Psoas muscle (tissue), 8 donors: ENCODE measurements at places on chromosomes 1 and 21.

GRCh38 chr1:53486395-53487026, 27.3 kb downstream of the DMRTB1 start:
- DNase-seq = no peak

GRCh38 chr1:1778663-1779319, 521 bp upstream of the NADK start:
- DNase-seq = peak; percentile 85

DNA sequence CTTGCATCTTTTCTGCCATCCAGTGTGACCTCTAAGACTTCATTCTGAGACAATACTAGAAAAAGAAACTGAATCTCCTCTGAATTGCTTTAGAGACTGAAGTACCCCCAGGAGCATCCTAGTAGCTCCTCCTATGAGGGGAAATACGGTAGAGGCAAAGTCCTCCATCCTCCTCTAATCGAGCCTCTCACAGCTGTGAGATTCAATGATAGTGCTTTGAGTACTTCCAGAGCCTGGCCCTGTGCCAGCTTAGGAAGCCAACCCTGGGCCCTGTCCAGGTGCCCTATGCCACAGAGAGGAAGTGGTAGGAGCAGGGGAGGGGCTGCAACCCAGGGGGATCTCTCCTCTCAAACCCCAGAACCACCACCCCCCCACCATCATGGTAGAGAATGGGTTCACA, 10.7 kb downstream of the RORC start:
- DNase-seq = peak; percentile 33

- DNase-seq = no peak
Observed at GRCh38 chr21:34520764-34521508, 8.9 kb upstream of the KCNE1 start.

DNA sequence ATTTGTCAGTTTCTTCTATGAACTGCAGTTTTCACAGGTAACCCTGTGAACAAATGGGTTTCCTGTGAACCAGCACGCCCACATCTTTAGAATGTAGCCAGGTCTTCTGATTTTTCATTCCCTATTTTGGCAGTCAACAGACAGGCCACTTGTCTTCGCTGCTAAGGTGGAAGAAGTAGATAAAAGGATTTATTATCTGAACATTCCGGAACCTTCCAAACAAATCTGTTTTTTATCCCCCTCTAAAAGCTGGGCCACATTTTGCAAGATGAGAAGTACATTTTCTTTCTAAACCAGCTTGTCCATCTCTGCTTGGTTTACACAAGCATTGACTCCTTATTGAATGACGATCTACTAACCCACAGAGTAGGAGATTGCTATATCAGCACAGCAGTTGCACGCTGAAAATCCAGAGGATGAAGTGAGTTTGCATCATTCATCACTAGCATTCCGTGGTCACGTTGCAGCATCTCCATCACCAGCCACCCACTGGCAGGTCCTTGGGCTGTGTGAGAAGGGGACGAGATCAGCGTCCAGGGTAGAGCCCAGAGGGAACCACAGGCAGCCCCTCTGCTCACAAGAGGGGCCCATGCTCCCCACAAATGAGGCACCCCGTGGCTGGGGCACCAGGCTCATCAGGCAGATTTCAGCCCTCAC, 83.5 kb downstream of the TOMM20 start:
- no peak for DNase-seq

- no peak for DNase-seq
Observed at GRCh38 chr1:156869455-156869854, 8.8 kb downstream of the NTRK1 start.

- no peak for DNase-seq
Observed at GRCh38 chr1:197909384-197909783, 7.0 kb downstream of the C1orf53 start.

GRCh38 chr1:12539320-12539704, 78.7 kb downstream of the DHRS3 start:
- DNase-seq = no peak

DNA sequence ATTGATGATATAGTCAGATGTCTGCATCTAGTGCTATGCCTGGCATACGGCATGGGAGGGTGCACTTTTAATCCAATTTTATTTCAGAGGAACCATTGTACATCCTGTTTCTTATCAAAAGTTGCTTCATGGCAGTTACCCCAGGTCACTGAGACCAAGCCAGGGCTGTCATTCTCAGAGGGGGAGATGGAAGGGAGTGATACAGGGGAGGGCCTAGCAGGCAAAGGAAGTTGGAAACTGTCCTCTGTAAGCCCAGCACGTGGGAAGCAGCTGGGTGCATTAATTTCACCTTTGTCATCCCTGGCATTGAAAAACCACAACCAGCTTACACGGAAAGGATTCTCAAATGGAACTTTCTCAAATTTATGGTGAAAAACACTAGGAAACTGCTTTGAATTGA, 458.7 kb upstream of the ADAMTS5 start:
- no peak for DNase-seq

DNA sequence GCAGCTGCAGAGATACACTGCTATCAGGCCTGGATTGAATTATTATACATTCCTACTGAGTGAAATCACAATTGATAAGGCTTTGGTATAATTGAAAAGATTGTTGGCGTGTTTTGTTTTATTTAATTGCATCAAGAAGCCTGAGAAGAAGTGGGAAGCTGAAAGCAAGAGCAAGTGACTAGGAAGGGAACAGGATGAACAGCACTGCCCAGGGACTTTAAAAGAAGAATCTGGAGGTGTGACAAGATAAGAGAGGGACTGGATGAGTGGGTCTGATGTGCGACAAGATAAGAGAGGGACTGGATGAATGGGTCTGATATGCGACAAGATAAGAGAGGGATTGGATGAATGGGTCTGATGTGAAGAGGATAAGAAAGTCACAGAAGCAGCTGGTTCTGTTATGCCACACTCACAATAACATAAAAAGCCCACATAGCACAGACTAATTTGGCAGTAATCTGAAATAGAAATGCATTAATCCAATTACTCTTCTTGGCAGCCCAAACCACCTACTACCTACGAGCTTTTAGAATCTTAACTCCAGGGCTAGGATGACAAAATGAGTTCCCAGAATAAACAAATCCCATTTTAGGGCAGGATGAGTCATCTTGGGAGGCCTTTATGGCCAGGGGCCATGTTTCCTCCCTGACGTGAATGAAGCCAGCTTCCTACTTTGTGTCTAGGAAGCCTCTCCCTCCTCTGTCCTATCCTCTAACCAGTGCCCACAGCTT, 129.7 kb downstream of the DUSP10 start:
- peak; percentile 81 for DNase-seq

GRCh38 chr1:15680561-15681348, 3.4 kb upstream of the PLEKHM2 start:
- DNase-seq = peak; percentile 62

DNA sequence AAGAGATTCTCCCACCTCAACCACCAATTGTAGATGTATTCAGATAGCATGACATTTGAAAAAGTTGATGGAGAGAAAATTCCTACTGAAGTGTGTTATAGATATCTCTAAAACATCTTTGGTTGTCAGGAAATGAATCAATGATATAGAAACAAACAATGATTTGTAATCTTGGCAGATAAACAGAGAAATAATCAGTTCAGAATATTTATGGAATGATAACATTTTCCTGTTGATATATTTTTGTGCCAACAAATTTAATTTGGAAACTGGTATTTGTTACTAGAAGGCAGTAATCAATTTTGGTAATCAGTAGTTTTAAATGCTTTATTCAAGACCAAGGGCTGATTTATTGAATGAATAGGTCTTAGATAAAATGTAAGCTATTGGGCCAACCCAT, 695.6 kb downstream of the USP25 start:
- no peak for DNase-seq

- DNase-seq = peak; percentile 94
Observed at GRCh38 chr1:149885339-149886120, 13.8 kb upstream of the BOLA1 start.

- no peak for DNase-seq
Observed at GRCh38 chr1:219459351-219460080, 153.4 kb downstream of the ZC3H11B start.

DNA sequence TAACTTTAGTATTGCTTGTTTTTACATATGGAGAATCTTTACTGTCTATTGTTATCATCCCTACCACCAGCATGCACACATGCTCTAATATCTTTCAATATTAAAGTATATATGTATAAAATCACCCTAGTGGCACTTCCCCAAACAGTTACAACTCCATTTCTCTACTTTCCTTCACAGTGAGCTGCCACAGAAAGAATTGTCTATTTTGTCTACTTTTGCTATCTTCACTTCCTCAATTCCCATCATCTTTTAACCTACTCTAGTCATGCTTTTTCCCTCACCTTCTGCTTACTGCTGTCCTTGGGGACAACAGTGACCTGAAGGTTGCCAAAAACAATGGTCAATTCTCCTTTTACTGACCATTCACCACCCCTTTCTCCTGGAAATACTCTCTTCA, 59.2 kb downstream of the VCAM1 start:
- no peak for DNase-seq

DNA sequence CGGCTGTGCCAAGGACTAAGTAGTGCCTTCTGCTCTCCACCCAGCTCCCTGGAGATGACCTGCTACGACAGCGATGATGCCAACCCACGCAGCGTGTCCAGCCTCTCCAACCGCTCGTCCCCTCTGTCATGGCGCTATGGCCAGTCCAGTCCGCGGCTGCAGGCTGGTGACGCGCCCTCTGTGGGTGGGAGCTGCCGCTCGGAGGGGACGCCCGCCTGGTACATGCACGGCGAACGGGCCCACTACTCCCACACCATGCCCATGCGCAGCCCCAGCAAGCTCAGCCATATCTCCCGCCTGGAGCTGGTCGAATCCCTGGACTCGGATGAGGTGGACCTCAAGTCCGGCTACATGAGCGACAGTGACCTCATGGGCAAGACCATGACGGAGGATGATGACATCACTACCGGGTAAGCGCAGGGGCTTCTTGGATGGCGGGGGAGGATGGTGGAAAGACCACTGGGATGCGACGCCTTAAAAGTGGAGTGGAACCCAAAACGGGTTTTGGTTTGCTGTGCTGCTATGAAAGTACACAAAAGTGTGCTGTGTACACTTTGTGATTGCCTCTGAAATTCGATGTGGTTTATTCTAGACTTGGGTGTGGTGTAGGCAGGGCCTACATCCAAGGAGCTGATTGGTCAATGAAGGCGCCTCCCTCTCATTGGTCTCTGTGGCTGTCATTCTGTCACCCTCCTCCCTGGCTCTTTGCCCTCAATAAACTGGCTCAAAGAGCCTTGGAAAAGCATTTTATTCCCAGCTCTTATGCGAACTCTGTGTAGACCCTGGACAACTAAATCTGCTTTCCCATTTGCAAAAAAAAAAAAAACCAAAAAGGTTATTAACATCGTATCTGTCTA, 110.4 kb upstream of the IPO9 start:
- no peak for DNase-seq

GRCh38 chr1:17046334-17046657, 7.5 kb downstream of the SDHB start:
- no peak for DNase-seq

- peak; percentile 40 for DNase-seq
Observed at GRCh38 chr21:38352536-38353219, 95.9 kb downstream of the KCNJ15 start.

- DNase-seq = no peak
Observed at GRCh38 chr21:38956007-38956406, 150.3 kb downstream of the ETS2 start.

DNA sequence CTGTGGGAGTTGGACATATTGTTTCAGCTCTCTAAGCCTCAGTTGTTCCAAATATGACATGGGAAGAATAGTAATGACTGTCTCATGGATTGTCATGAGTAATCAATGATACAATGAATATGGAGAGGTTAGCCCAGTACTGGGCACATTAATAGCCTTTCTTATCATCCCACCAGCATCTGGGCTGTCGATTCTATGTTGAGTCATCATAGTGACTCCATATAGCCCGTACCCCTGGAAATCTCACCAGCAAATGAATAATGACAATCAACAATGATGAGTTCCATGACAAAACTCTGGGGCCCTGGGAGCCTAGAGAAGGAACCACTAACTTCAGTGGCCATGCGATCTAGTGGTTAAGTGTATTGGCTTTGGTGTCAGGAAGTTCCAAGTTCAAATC, 39.7 kb upstream of the GJB5 start:
- DNase-seq = no peak
